CD4-positive, alpha-beta T cell (primary cell): ENCODE measurements at places on chromosomes 6 and 20.

DNA sequence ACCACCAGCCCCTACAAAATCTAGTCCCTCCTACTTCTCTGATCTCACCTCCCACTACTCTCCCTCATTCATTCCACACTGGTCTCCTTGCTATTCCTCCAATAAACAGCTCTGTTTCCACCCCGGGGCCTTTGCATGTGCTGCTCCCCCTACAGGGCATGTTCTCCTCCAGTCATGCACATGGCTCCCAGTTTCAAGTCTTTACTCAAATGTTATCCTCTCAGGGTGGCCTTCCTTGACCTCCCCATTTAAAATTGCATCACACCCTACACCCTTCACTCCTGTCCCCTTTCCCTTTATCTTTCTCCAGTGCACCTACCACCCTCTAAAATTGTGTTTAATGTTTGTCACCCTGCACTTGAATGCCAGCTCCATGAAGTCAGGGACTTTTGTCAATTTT lies 174.5 kb downstream of the MRPL14 start:
- peak; percentile 6 for DNase-seq

DNA sequence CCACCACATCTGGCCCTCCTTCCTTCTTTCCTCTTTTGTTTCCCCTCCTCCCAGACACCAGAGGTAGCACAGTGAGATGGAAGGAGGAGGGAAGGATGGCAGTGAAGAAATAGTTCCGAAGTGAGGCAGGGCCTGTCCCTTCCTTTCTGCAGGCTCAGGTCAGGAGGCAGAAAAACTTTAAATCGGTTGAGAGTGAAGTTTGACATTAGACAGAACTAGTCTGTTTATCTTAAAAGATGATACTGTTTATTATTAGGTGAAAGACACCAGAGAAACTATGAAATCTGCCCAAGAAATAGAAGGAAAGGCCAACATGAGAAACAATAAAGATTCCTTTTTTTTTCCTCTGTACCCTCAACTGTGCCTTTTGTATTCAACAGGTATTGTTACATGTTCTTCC lies 670.3 kb downstream of the UTRN start:
- no peak for DNase-seq

- no peak for DNase-seq
These were observed 497.3 kb upstream of the SPTLC3 start for GRCh38 chr20:12511499-12511898.

DNA sequence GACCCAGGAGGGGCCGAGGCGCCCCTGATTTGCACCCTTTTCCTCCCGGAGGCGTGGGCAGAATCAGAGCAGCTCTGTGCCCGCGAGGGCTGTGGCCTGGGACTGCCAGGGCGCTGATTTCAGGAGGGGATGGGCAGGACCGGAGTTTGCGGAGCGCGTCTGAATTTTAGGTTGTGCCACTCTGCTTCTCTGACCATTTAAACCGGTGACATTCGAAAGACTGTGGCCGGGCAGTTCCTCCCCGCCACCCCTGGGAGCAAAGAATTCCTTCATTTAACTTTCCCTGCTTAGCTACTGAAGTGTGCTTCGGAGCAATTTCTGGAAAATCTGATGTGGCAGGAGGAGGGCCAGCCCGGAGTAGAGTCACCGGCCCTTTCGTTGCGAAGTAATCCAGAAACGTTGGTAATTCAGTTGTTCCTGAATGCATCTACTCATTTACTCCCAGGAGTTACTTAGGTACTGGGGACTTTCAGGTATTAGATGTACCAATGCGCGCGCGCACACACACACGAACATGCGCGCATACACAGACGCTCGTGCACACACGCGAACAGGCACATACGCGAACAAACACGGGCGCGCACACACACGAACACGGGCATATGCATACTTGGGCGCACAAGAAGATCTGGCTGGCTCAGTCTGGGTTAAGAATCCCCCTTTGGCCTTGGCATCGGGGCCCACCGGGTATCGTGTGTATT lies 568 bp downstream of the CCDC170 start:
- DNase-seq = no peak

DNA sequence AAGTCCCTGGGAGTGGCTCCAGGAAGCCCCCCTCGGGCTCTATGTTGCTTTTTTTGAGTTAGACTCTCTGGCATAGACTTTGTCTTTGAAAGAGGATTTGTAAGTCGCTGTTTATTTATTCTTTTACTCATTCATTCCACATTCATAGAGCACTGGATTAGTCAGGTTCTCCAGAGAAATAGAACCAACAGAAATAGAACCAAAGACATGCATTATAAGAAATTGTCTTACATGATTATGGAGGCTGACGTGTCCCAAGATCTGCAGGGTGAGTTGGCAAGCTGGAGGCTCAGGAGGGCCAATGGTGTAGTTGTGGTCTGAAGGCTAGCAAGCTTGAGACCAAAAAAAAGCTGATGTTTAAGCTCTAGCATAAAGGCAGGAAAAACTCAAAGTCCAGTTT lies 98.3 kb upstream of the CHD6 start:
- no peak for DNase-seq

DNA sequence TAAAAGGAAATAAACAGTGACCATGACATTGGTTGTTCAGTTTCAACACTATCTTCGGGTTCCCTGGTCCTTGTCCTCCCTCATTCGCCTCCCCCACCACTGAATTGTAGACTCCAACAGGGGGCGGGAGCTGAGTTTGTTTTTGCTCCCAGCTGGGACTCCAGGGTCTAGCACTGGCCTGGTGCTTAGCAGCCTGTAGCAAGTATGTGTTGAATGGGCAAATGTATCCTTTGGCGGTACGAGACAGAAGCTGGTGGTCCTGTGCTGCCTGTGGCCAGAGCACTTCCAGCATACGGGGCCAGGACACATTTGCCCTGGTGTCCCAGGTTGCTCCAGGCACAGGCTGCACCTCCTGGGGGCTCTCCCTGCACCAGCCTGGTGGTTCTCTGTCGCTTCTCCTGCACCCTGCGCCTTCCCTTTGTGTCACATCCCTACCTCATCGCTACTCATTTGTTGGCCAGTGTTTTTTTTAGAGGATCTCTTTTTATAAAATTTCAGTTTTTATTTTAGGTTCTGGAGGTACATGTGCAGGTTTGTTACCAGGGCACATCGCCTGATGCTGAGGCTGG lies 40.1 kb downstream of the PHACTR3 start:
- no peak for DNase-seq

DNA sequence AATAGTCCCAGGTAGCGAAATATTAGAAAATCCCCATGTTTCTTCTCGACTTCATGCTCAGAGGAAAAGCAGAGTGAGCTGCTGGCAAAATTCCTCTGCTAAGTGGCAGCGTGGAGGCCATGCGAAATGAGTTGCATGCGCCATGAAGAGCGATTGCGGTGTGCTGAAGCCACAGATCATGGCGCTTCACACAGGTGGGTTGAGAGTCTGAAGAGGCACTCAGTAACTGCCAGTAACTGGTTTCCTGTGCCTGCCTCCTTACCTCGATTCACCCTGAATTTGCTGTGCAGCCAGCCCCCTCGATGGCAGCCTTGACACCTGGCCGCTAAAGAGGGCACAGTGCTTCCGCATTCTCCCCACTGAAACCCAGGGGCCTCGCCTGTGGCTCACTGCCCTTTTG lies 301.5 kb downstream of the NRN1 start:
- DNase-seq = no peak

GRCh38 chr6:44806656-44807055 lies 419.1 kb downstream of the CDC5L start:
- no peak for DNase-seq

DNA sequence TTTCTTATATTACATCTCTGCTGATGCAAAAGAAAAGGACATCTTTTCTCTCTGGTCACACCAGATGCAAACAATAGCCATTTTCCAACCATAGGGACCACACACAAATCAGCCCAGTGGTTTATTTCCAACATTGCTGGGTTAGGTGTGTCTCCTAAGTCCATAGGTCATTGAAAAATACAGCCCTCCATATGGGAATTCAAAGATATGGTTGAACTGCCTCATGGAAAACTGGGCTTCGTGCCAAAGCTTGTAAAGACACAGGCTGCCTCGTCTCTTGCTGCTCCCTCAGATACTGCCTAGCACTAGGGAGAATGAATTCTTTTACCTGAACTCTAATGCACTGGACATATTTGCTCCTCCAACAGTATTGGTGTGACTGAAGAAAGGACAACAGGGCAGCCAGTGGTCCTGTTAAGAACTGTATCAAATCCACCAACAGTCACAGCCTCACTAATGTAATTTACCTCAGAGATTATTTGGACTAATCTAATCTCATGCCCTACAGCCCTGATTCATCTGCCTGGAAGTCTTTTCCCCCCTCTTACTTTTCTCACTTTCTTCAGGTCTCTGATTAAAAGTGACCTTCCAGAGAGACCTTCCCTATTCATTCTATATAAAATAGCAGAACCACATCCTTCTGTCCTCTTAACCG lies 48.3 kb upstream of the TBC1D32 start:
- no peak for DNase-seq

GRCh38 chr6:22102671-22103070 lies 194.2 kb downstream of the PRL start:
- DNase-seq = no peak

DNA sequence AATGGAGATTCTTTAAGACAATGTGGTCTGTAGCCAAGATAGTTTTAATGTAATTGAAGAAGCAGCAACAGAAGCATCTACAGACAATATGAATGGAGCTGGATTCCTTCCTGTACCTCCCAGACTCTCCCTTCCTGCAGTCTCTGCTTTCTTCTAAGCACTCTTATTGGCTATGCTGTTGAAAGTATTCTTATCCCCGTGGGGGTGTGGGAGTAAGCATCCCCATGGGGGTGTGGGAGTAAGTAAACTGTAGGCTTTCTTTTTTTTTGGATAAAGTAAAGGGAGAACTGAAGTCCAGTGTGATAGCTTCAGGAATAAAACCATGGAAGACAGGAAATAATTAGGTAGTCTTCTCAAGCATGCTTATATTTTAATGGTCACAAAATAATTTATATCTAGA lies 4.1 kb downstream of the PKIB start:
- no peak for DNase-seq

GRCh38 chr6:88378639-88379038 lies 212.5 kb upstream of the CNR1 start:
- DNase-seq = no peak

- DNase-seq = no peak
These were observed 70.8 kb downstream of the YTHDF1 start for GRCh38 chr20:63145156-63145555.

DNA sequence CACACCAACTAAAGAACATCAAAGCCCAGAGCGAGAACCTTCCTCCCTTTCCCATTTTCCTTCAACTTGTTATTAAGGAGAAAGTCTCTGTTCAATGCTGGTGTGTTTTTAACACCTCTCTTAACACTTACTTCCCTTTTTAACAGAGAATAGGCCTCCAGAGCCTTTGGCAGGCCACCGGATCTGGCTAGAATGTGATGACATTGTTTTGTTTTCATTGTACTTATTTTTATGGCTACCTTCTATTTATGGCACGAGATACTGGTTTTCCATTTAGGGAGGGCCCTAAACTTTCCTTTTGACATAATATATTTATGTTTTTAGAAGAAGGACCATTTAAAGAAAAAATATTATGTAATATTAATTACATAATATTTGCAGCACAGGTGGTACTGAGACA lies 21.6 kb downstream of the TCF15 start:
- no peak for DNase-seq

DNA sequence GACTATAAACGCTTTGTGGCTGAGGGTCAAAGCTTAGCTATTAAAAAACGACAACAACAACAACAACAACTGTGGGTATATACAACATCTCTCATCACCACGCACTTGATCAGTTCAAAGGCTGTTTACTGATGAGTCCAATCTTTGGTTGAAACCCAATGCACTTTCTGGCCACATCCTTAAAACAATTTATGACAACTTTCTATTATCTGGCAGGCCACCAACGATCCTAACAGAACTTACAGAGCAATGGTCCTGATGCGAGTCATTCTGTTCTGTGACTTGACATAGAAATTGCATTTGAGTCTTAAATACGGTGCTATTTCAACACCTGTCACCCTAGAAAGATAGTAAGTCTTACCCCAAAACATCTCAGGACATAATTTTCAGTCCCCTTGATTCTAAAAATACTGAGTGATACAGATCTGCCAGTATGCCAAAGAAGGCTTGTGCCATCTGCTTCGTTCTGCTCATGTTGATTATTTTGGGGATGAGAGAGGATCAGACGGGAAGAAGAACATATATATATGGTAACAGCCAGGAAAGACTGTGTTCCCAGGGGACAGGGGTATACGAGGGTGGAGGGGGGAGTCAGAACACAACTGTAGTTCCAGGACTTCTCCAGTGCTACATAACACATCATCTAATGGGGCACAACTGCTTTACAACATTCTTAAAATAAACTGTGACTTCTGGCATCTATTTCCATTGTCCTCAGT lies 55.8 kb downstream of the PLAGL1 start:
- DNase-seq = no peak

DNA sequence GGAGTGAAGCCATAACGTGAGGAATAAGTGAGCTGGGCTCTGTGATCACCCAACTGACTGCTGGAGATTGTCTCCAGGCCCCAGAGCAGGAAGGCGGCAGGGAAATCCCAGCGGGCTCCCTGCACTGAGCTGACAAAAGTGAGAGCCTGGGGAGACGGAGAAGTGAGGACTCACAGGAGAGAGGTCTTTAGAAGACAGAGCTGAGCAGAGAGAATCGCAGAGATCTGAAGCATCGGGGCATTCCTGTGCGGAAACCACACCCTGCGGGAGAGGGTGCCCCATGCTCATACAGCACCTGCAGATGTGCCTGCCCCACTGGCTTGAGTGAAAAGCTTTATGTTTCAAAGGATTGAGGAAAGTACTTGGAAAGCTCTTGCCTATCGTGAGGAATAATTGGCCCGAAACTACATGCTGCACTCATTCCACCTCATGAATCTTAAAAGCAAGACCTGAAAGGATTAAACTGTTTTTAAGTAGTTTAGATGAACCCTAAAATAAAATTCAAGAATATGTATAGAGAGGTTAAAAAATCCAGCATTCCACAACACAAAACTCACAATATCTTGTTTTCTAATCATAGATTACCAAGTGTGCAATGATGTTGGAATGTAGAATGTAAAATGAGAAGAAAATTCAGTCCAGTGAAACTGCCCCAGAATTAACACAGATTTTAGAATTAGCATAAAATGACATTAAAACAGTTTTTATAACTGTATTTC lies 17.7 kb upstream of the THBS2 start:
- DNase-seq = no peak

DNA sequence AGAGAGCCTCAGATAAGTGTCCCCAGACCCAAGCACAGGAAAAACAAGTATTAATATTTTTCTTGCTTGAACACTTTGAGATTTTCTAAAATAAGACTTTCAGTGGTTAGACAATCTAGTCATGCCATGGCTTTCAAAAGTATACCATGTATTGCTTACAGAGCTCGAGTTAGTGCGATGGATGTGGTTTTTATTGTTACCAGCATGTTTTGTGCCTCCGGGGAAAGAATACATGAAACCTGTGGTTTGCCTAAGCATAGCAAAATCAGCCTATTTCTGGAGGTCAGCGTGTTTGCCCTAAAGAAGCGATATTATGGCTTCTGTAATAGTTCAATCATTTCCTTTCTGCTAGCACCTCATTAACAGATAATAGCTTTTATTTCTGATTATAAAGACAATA lies 21.6 kb downstream of the RIN2 start:
- DNase-seq = no peak

GRCh38 chr6:166540631-166541331 lies 45.7 kb downstream of the RAMACL start:
- peak; percentile 36 for DNase-seq
